GM04503 (cell line): ENCODE measurements at places on chromosomes 3 and 15.

DNA sequence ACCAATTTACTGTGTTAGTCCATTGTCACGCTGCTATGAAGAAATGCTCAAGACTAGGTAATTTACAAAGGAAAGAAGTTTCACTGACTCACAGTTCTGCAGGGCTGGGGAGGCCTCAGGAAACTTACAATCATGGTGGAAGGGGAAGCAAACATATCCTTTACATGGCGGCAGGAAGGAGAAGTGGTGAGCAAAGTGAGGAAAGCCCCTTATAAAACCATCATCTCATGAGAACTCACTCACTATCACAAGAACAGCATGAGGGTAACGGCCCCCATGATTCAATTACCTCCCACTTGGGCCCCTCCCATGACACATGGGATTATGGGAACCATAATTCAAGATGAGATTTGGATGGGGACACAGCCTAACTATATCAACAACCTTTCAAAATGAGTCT is 20.2 kb downstream of the USF3 start:
- no peak for DNase-seq

GRCh38 chr3:182711261-182711683 is 82.0 kb upstream of the ATP11B start:
- DNase-seq = no peak

DNA sequence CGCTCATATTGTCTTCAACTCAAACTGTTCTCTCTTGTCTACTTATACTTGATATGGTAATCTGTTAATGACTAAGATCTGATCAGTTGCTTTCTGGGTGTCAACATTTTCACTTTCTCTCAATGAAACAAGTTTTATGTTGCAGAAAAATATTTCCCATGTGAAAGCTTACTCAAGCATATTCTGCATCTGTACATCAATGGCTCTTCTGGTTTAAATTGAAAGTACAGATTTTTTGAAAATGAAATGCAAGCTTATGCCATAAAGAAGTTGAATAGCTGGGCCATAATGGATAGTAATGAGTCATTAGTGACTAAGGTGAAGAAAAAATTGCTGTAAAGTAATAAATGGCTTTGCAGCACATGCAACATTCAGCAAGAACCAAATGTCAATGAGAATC is 140.7 kb downstream of the BCHE start:
- no peak for DNase-seq

DNA sequence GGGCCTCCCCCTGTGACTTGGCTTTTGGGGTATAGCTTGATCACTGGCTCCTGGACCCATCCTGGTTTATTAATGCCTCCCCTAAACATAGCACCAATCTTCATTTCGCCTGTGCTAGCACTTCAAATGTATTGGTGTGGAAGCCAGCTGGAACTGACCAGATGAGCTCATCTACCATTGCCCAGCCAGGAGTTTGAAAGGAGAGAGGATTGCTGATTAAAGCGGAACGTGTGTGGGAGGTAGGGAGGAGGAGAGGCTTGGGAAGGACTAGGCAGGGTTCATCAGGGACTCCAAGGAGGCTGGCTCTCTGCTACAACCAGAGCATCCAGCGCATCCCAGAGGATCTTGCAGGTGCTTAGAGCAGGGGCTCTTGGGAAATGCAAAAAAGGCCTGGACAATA is 34.4 kb upstream of the TLE3 start:
- DNase-seq = no peak

DNA sequence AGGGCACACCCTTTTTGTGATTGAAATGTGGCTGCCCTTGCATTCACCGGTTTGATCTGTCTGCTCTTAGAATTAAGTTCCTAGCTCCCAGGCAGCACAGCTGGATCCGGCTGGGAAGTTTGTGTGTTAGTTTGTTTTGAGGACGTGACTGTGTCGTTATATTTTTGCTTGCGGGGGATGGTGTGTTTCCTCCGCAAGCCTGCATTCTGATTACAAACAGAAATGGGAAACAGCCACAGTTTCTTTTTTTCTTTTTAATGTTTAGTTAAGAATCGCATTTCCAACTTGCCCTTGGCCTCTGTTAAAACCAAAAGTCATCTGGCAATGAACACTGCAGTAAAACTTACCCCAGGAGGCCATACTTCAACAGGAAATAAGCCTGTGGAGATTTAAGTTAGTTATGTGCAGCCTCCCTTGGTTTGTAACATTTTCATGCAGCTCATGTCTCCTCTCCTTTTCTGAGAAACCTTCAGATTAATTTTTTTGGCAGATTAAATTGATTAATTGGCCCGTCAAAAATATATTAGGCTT is 888 bp downstream of the TMOD3 start:
- DNase-seq = no peak

DNA sequence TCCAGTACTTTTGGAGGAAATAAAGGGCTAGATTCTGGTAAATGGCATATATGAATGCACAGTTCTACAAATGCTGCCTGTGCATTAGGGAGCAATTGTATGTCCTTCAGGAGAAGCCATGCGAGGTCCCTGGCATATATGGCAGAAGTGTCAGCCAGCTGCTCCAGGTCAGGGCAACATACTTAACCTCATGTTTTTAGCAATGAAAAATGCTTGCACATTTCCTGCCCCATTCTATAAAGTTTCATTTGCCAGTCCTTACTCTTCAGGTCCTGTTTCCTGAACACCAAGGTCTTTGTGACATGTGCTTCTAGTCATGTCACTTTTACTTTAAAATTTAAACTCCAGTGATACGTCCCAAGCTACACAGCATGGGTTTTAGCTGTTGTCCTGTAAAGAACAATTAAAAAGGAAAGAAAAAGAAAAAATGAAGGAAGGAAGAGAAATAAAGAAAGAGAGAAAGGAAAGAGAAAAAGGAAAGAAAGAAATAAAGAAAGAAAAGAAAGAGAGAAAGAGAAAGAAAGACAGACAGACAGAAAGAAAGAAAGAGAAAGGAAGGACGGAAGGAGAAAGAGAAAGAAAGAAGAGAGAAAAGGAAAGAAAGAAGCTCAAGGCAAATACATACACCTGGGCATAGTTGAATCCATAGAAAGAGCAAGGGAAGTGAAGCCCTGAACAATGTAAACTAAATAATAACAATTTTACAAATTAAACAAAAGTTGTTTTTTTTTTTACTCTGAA is 20.1 kb upstream of the PTX3 start:
- DNase-seq = no peak

GRCh38 chr3:53973905-53974304 is 82.2 kb upstream of the SELENOK start:
- no peak for DNase-seq

- no peak for DNase-seq
Measured at GRCh38 chr15:41659855-41660234, 360 bp upstream of the MGA start.

DNA sequence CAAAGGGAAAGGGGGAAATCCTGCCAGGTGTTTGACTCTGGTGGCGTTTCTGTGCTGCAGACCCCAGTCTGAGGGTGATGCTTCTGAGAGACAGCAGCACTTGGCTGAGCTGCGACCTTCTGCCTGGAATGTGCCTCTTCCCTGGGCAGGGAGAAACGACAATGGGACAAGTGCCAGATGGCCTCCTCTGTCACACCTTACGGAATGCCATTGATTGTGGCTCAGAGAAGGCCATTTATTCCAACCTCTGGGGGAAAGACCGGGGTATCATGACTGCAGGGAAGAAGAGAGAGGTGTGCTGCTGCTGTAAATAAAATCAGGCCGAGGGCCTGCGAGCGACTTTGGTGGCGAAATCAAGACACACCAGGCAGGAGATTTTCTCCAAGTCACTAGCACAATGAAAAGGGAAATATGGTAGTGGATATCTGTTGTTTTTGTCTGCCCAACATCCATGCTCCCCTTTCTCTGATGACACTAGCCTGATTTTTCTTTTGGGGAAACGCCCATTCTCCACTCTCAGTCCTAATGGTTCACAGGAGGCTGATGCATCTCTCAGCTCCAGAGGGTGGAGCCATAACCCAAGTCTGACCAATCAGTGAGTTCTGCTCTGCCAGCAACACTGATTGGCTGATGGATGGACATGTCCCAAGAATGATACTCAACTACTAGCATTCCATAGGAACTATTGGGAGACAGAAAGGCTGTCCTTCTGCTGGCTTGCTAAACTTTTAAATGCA is 336.1 kb downstream of the FOXP1 start:
- no peak for DNase-seq

DNA sequence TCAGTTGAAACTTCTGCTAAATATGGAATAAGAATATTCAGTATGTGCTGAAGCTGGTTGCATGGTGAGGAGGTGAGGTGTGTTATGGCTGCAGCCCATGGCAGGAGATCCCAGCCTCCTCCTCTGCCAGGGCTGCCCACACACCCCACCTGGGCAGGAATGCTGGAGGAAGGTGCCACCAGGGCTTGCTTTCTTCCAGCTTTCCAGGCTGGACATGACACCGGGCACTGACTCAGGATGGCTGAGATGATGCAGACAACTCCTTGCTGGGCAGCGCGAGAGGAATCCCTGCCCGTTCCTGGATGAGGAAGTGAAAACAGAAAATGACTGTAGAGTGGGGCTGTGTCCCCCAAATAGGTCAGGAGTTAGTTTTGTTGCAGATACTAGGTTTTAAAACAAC is 14.1 kb downstream of the GABRG3 start:
- DNase-seq = no peak

DNA sequence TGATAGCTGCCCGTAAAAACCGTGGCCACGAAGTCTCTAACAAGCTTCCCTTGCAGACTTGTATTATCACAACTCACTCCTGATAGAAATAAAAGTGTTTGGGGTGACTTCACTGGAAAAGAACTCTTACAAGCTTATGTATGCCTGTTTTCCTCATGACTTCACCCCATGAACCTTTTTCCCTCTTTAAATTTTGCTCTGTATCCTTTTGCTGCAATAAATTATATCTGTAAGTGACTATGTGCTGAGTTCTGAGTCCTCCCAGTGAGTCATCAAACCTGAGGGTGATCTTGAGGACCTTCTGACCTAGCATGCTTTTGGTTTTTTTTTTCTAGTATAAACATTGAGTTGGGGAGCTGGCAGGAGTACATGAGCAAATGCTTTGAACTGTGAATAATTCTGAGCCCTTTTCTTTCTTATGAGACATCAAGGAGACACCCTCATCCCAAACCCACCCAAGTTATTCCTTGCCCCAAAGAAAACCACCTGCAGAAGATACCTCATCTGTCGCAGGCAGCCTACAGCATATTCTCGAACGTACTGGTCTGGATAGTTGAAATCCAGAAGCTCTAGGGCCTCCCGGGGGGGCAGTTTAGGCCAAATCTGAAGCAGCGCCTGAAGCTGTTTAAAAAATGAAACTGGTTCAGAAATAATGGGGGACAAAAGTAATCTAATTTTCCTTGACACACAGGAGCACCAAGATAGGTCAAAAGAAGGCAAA is 85.9 kb downstream of the FAIM start:
- peak; percentile 98 for DNase-seq

GRCh38 chr15:77749236-77749997 is 116.7 kb upstream of the LINGO1 start:
- no peak for DNase-seq

DNA sequence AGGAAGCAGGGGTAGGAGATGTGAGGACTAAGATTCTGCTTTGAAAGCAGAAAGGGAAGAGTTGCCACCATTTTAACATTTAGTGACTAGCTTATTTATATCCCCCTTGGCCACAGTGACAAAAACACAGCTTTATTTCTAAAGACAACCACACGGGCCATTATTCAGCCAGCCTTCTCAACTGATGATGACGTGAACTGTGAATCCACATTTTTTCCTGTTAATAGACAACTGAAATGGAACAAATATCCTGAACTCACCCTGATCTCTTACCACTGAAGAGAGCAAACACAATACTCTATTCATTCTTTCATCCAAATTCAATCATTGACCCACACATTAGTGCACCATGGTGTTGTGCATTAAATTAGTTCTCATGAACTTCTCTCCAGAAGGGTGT is 145.1 kb downstream of the TNIK start:
- DNase-seq = no peak

DNA sequence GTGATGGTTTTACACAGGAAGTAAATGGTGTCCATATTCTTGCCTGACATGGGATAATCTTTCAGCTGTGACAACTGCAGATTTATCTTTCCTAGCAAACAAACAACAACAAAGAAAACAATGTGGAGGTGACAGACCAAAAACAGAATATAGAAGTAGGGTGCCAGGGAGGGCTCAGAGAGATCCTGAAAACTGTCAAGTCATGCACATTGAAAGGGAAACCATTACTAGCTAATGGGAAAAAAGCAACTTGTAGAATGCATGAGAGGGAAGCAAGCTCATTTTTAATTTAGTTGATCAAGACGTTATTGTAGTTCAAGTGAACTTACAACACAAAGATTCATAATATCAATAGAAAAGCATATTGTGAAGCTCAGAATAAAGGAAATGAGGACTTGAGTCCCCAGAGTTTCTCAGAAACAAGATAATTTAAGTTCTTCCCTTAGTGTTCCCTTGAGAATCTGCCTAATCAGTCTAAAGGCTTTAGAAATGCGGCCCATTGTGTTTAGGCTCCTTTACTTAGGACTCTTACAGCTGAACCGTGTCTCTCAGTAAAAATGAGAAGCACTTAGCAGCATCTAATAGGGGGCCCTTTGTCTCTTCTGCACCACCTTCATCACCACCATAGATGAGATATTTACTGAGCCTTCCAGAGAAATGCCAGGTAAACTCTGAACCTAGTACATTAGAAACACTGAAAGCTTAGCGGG is 115.6 kb upstream of the CADPS start:
- no peak for DNase-seq

DNA sequence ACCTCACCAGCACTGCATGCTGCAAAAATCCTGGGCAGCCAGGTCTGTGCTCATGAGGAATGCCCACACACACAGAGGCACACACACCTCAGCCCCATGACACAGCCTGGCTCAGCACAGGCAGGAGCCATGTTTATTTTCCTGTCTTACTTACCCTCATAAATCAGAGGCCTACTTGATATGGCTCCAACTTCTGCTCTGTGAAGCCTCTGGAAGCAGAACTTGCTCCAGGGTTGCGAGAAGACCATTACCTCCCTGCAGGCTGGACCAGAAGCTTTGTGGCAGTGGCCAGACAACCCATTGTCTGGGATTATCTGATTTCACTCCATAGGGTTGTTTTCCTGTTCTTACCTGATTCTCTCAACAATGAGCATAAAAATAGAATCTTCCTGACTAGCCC is 43.8 kb upstream of the CMTM8 start:
- DNase-seq = no peak

- DNase-seq = no peak
Measured at GRCh38 chr3:103624271-103624670, 1189.5 kb downstream of the ZPLD1 start.

GRCh38 chr3:149009732-149010131 is 18.4 kb downstream of the GYG1 start:
- DNase-seq = no peak

DNA sequence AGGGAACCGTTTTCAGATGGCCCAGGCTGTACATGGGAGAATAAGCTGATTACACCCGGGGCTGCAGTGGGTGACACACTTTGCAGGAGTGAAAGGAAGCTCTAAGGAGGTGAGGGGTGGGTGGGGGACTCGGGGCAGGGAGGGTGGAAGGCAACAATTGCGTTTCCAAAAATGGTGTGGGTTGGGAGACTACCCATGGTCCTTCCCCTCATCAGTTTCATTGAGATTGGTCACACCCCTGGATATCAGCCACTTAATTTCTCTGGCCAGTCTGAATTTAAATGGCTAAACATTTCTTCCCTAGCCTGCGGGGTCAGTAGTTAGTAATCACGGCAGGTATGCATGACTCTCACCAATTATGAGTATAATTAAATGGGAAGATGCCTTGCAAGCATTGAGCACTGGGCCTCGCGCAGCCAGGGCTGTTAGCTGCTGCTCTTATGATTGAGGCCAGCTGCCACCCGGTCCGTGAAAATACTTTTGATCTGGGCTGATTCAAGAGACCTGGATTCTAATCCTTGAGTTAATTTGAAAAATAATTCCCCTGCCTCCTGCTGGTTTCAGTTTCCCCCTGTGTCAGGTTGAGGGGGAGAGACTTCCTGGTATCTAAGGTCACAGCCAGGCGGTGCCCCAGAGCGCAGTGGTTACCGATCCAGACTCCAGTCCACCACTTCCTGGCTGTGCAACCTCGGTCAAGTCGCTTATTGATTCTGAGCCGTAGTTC is 23.3 kb downstream of the SLC6A6 start:
- no peak for DNase-seq
